ENCODE measurements at places on chromosomes 1 and 21. TPM values are rescaled to one million over a fixed set of nuclear protein-coding genes. Genes with fewer than 3 reads are reported as not detected.

The STIL gene
- total RNA-seq, result 4.8 TPM

The GADD45A gene
- total RNA-seq, result 27.1 TPM

The CFHR1 gene
- total RNA-seq, result 0.28 TPM

The HSPB7 gene
- total RNA-seq, result 78.0 TPM

DNA sequence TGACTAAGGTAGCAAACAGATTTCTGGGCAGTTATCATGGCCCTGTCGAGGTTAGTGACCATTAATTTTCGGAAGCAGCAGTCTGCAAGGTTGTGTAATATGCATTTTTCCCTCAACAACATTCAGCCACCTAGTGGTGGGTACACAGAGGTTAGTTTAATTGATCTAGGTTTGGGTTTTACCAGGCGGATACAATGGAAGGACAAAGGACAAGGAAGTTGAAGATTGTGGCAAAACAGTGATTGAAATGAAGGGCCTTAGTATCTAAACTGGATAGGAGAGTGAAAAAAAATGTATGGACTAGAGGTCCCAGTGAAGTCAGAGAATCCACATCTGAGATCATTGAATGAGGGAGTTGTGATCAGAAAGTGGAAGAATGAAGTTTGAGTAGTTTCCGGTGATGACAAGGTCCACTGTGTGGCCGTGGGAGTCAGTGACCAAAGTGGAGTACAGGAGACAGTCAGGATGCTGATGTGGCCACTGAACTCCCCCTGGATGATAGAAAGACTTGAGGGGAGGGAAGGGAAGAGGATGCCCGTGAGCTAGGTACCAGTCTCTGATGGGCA lies 2.8 kb downstream of the ARMH1 start:
- DNase-seq, result no peak

- no peak for DNase-seq
Observed at GRCh38 chr21:16169102-16169511, 439.3 kb downstream of the USP25 start.

DNA sequence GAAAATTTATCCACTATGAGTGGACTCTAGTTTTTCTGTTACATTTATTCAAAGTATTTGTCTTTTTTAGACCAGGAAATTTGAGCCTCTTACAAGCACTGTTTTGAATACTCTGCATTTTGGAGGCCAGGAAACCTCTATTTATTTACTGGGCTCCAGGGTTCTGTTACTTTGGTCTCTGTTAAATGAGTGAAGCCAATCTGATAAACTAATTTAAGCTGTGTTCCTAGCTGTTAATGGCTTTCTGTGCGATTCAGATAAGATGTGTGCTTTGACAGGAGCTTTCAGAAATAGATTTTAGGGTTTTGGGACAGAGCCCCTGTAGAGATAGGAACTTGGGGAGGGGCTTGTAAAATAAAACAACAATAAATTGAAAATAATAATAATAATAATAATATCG lies 23.9 kb downstream of the ACKR1 start:
- no peak for DNase-seq

DNA sequence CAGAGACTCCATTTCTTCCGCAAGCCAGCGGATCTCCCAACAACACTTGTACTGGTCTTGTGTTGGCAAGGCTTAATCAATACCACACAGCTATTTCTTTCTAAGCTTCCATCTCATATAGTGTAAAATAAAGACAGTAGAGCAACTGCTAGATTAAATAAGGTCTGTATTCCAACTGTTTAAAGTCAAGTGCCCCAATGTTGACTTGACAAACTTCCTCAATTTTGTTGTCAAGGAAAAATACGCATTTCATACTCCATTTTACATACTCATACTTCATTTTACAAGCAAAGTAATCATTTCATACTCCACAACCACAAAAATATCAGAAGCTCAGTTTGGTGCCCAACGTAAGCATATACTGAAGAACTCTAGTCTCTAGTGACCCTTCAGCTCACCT lies 143.0 kb downstream of the RERE start:
- no peak for DNase-seq

DNA sequence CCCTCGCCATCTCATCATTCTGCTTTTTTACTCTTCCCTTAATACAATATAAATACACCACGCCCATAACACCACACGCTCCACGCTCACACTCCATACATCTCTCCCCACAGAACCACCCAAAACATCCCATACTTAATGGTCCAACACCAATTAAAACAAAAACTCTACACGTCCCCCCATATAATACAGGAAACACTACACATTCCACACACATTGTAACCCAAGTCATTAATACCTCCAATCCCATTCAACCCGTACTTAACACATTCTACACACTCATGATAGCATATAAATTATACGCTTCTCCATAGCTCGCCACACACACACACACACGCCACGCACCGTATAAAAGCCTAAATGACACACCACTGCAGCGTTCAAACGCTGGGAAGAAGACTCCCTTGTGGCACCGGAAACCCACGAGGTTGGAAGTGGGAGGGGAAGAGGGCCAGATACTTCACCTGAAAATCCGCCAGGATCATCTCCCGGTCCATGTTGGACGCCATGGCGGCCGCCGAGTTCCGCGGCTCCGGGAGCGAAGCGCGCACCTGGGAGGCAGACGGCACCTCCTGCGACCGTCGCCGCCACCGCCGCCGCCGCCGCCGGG lies 659 bp downstream of the FAF1 start:
- DNase-seq, result no peak

GRCh38 chr1:151372058-151372934 lies at the start of gene SELENBP1:
Gene SELENBP1 (minus strand): TSS chr1:151372705. CDS start chr1:151372641, 64 bp downstream.
- peak; percentile 98 for DNase-seq

DNA sequence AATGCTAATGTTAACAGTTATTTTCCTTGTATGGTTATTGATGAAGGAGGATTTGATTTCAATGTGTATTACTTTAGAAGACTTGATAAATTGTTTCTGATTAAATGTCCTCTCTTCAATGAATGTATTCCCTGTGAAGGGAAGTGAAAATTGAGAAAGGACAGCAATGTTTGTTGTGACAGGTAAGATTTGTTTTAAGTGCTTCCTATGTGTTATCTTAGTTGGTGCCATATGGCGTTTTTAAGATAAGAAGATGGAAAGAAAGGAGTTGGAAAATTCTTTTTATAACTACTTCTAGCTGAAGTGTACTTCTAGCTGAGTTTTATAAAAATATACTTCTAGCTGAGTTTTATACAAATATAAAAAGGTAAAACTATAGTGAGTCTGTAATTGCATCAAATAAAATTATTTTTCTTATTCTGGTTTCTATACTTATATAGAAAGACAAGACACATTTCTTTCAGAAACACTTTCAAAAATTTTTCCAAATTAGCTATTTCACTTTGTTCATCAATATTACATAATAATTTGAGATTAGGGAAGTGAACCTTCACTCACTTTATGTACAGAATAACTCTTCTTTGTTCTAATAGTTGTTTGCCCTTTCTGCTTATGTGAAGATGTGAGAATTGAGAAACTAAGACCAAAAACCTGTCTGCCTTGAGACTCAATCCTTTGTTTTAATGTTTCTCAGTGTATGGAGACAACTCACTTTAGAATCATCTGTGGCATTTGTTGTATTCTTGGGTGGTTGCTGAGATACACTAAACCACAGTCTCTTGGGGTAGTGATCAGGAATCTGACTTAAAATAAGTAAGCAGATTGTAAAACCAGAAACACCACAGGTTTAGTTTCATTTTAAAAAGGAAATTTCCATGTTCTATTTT lies 382.9 kb upstream of the B3GALT2 start:
- DNase-seq, result no peak

DNA sequence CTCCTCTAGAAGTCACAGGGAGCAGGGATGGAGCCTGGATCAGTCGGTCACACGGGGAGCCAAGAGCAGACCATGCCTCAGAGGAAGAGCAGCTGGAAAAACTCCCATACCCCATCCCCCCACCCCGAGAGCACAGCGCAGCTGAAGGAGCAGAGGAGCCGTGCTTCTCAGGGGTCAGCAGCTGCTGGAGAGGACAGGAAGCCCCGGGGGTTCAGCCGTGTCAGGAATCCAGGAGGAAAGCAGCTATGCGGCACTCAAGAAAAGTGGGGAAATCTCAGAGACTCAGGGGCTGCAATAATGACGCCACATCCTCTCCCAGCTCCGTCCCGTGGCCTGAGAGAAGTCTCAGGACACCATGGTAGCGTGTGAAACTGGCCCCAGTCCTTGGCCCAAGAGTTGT lies 102.3 kb downstream of the NPHP4 start:
- DNase-seq, result no peak

GRCh38 chr1:182841368-182841988 lies 2.3 kb downstream of the DHX9 start:
- no peak for DNase-seq

- no peak for DNase-seq
Observed at GRCh38 chr21:14825514-14825974, 239.3 kb downstream of the NRIP1 start.

DNA sequence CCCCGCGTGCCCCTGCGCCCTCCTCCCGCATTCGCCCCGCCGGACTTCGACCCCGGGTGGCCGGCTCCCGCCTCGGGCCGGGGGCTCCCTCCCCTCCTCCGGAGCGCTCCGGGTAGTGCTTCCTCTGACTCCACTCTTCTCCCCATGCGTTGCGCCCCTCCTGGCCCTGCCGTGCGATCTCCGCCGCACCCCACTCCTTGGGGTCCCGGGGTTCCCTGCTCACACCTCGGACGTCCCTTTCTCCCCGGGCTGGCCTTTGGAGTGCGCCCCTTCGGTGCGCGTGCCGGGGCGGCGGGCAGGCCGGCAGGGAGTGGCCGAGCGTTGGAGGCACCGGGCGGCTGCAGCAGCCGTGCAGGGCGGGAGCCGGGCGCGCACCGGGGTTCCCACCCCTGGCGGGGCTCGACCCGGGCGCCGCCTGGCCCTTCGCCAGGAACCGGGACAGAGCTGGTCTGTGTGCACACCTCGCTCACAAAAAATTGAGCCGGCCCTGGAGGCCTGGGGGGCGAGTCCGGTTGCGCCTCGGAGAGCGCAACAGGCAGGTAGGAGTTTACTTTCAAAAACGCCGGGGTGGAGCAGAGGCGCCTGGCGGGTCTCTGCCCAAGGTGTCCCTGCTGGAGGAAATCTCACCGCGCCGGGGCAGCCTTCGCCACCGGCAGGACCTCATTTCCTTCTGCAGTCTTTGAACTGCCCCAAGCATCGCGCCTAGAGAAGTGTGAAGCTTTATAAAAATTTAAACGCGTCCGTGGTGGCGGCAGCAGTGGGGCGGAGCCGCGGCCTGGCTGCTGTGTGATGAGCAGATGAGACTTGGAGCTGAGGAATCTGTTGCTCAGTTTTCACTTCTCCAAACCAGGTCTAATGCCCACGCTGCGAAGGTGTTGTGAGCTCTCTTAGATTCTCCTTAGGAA lies 650 bp downstream of the VANGL1 start:
- DNase-seq, result peak; percentile 75

DNA sequence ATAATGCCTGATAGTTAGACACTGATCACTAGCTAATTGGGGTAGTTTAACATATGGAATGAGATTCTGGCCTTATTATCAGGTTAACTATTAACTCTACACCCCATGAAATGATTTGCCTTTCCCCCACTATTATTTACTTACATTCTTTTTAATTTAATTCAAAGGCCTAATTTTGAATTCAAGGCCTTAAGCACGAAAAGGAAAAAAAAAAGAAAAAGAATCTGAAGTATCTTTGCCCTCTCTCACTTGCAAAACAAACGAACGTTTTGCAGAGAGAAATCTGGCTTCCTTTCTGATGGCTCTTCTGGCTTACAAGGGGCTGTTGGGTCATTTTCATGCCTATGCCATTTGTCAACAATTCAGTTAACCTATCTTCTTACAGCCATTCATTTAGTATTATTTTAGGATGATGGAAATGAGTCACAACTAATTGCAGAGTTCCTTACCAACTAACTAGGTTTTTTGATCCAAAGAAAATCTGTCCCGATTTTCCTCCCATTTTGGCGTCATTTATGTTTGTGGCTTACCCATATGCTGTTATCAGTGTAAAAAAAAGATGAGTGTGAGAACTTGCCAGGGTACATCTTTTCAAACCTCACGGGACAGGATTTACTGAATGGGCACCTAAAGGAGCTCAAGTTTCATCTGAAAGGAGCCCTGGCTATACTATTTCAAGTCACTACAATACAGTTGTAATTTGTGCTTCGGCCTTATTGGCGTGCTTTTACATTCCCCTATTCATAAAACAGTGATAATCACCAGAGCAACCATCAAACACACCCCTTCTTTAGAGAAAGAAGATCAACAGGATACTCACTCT lies 1.9 kb upstream of the ERRFI1 start:
- no peak for DNase-seq

DNA sequence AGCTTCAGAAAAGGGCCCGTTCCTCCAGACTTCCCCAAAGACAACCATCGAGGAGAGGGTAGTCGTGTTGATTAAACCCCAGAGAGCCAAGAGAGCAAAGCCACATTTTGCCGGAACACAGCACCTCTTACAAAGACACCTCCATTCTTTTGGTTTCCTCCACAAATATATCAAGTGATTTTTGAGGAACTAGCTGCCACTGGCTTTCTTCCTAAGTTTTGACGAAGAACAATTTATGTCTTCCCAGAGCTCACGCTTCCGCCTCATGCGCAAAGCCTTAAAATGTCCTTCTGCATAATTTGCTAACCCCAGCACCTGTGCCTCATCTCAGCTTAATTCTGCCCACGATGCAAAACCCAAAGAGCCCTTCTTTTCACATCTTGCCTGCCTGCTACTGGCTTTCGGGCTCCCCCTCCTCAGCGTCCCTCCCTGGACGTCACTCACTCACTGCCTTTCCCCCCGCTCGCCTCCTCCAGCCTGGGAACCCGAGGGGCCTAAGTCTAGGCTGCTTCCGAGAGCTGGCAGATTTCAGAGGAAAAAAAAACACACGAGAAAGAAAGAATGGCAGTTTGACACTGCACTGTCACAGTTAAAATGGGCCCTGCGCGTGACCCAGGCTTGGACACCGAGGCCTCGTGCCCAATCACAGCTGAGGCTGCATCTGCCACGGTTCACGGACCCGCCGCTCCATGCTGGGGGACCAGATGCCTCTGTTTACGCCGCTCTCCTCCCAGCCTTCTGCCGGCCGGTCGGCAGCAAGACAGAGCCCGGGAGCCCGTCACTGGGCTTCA lies 77.6 kb upstream of the IFNAR2 start:
- no peak for DNase-seq

- no peak for DNase-seq
Observed at GRCh38 chr1:64983110-64983509, 16.8 kb upstream of the JAK1 start.

DNA sequence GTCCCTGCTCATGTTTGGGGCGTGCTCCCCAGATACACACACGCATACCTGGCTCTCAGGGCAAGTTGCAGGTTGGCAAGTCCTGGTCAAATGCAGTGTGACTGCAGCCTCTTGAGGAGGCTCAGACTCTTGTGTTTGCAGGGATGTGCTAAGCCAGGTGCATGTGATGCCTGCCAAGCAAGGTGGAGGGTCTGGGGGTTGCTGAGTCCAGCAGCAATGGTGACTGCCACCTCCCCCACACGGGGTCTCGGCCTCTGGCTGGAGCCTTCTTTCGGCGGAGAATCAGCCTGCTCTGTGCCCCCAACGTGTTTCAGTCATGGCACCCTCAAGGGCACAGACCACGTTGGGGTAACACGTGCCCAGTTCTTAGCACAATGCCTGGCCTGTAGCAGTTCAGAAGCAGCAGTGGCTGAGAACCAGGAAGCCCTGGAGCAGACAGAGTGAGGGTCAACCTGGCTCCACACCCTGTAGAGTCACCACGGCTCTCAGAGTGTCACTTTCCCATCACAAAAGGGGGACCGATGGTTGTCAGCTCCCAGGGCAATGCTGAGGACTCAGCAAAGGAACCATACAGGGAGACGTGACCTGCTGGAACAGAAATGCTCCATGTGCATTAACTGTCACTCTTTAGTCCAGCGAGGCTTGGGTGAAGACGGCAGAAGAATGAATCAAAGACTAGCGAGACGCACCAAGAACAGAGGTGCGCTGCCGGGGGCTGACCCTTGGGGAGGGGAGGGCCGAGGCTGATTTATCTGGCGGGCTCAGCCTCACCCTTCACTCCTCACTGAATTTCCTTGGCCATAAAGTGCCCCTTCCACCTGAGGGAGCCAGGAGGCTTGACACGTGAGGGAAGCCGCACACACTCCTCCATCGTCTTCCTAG lies 109.0 kb downstream of the PGBD5 start:
- no peak for DNase-seq
